Epithelial cell of prostate (primary cell): ENCODE measurements at places on chromosomes 3 and 15.

DNA sequence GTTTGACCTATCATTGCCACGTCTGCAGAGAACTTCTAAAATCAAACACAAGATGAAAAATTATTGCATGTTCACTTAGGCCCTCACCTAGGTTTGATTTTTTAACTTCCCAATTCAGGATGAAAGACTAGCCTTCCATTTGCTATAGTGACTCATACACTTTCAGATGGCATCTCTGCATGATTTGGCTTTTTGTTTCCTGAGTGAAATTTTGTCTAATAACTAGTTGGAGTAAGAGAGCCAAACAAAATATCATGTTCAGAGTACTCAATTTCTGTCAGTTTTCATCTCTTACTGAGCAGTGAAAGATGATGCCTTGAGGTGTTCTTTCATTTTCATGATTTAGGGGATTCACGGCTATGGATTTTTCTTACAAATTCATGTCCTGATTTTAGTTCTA, 122.9 kb downstream of the NSUN3 start:
- DNase-seq, result no peak

DNA sequence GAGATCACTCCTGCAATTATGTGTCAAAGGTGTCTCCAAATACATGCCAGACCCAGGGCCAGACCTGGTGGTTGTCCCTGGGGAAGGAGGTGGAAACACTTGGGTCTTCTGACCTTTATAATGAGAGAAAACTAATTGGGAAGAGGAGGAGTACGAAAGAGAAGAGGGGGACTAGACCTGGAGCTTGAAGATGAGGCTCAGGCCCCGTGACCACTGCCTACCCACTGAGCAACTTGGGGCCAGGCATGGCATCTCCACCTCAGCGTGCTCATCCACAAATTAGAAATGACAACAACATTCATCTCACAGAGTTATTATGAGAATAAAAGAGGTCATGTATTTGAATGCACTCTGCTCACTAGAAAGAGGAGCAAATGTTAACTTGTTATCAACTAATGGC, 19.4 kb upstream of the SPTBN5 start:
- DNase-seq, result no peak

GRCh38 chr3:127044996-127045395, 62.1 kb downstream of the PLXNA1 start:
- DNase-seq, result no peak

- DNase-seq, result no peak
Measured at GRCh38 chr15:63856711-63857460, 23.1 kb upstream of the HERC1 start.

GRCh38 chr15:73326157-73326556, 42.6 kb downstream of the HCN4 start:
- DNase-seq, result no peak

- no peak for DNase-seq
Measured at GRCh38 chr3:116285781-116286421, 159.4 kb downstream of the LSAMP start.

DNA sequence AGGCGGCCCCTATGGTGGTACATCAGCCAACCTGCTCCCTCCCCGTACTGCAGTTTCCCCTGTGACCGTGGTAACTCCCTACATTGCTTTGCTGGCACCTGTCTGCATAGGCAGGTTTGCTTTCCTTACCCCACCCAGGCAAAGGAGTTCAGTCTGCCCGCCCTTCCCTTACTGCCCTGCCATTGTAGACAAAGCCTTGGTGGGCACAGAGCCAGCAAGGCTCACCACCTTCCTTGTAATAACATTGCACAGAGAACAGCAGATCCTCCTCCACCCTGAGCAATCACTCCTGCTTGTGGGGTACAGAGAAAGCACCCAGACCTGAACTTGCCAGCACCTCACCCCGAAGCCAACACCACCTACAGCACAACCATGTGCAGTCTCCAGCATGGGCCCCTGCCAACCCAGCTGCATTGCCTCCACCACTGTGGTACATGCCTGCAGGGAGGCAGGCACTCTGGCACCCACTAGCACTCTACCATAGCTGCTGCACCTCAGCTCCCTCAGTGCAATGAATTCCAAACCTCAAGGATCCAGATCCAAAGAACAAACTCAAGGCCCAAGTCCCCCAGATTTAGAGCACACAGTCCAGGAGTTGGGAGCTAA, 192.7 kb upstream of the KCNMB2 start:
- no peak for DNase-seq

- DNase-seq, result no peak
Measured at GRCh38 chr3:102745881-102746280, 311.1 kb downstream of the ZPLD1 start.

GRCh38 chr3:42214064-42214463, 51.9 kb downstream of the CCK start:
- DNase-seq, result no peak

DNA sequence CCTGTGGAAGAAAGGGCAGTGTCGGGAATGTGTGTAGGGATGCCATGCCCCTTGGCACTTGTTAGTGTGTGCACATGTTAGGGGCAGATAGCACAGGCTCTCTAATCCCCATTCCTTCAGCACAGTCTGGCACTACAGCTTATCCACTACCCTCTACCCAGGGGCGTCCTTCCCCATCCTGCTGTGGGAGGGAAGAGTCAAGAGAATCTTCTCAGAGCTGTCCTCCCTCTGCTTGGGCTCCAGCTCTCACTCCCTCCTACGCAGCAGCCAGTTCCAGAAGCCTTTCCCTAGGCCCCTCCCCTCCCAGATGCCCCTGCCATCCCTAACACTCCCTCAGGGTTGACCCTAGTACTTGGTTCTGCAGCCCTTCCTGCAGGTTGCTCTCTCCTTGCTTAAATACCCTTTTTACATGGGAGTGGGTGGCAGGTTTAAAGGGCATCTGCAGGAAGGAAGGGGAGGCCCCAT, 815 bp upstream of the GRM2 start:
- no peak for DNase-seq

DNA sequence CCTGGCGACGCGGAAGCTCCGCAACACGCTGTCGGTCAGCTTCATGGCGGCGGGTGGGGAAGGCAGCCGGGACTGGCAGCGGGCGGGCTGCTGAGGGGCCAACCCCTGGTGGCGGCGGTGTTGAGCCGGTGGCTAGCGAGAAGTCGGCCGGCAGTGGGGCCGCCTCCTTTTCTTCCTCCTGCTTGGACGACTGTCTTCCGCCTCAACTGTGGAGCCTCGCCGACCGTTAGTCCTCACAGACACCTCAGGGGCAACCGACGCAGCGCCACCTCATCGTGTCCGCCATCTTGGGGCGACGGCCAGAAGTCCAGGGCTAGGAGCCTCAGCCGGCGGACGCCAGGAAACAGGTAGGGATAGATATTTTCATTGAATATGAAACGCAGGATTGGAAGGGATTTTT, 875.1 kb downstream of the NSUN3 start:
- DNase-seq, result no peak

GRCh38 chr3:15372918-15373317, 40.5 kb upstream of the SH3BP5 start:
- DNase-seq, result no peak

GRCh38 chr15:57506422-57506821, 85.3 kb upstream of the MYZAP start:
- no peak for DNase-seq

DNA sequence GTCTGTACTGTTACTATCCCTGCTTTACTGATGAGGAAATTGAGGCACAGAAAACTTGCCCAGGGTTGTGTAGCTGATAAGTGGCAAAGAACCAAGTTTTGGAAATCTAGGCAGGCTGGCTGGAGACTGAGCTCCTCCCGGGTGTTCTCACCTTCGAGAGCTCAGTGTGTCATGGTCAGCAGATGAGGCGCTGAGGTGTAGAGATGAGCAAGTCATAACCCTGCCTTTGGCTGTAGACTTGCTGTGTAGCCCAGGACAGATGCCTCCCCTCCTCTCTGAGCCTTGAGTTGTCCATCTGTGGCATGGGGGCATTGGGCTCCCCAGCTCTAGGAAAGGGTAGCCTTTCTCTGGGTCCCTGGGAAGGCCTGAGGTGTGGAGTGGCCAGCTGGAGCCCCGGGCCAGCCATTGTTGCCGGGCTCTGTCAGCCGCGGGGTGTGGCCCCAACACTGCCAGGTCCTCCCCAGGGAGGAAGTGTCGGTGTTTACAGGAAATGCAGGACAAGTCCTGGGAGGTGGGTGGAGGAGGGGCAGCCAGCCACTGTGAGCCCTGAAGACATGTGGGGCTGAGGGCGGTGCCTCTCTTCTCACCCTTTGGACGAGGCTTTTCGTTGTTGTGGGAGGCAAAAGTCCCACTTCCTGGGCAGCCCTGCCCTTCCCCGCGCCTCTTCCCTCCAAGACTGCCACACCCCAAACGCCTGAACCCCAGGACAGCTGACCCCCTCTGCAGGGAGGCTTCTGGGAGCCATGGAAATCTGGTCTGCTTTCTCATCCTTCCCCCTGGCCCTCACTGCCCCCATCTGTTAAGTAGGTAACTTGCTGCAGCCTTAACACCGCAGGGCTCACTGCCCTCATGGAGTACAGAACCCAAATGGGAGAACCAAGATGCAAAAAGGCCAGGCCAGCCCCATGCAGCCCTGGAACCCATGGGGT, 29.1 kb downstream of the FGD5 start:
- no peak for DNase-seq

DNA sequence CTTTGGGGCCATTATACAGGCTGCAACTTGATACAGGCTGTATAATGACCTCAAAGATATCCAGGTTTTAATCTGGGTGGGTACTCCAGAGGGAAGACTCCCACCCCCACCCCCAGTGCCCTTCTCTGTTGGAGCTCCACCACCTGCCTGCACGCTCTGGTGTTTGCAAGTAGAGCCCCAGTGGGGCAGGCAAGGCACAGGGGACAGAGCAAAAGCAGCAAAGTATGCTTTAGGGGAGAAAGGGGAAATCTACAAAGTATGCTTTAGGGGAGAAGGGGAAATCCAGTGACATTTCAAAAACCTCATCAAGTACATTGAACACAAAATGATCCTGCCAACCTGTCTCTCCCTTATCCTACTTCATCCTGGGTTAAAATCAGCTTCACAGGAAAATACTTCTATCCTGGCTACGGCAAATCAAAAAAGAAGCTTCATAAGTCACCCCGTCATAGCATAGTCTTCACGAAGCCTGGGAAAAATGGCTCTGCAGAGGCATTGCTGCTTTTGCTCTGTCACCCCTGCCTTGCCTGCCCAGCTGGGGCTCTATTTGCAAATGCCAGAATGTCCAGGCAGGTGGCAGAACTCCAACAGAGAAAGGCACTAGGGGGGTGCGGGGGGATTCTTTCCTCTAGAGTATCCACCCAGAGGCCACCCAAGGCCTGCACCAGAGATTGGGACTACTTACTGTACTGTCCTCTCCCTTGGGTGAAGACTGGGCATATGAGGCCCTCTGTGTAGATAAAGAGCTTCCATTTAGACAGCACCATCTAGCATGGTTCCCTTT, 60.9 kb upstream of the ATP11B start:
- no peak for DNase-seq

- no peak for DNase-seq
Measured at GRCh38 chr3:49255112-49255511, 21.9 kb downstream of the C3orf62 start.

DNA sequence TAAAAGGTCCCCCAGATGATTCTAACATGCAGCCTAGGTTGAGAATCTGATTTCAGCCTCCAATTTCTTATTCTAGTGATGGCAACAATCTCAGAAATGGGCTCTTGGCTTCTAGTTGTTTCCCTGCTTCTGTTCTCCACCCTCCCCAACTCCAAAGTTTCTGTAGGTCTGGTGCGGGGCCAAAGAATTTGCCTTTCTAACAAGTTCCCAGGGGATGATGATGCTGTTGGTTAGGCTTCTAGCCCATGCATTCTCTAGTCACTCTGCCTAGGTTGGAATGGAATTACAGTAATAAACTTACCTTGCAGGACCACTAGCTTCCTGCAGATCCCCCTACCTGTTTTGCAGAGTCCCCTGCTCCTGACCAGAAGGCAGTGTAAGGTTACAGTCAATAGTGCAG, 103.2 kb upstream of the PPP2R3A start:
- no peak for DNase-seq

- no peak for DNase-seq
Measured at GRCh38 chr15:83362706-83363105, 78.2 kb upstream of the BNC1 start.

DNA sequence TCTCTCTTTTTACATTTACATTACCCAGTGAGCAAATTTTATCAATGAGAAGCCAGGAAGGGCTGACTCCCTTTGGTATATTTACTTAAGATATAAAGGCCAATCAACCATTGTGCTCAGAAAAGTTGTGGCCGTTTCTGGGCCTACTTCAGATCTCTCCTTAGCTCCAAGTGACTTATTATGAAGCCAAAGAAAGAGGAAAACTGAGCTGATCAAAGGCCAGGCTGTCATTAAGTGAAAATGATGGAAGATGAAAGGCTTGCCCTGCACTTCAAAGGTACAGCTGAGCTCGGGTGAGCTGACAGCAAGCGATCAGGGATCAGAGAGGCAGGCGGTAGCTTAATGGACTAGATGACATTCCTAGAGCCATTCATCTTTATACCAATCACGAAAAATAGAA, 24.8 kb downstream of the VGLL4 start:
- DNase-seq, result no peak

- no peak for DNase-seq
Measured at GRCh38 chr15:47768735-47769134, 51.4 kb downstream of the SEMA6D start.

DNA sequence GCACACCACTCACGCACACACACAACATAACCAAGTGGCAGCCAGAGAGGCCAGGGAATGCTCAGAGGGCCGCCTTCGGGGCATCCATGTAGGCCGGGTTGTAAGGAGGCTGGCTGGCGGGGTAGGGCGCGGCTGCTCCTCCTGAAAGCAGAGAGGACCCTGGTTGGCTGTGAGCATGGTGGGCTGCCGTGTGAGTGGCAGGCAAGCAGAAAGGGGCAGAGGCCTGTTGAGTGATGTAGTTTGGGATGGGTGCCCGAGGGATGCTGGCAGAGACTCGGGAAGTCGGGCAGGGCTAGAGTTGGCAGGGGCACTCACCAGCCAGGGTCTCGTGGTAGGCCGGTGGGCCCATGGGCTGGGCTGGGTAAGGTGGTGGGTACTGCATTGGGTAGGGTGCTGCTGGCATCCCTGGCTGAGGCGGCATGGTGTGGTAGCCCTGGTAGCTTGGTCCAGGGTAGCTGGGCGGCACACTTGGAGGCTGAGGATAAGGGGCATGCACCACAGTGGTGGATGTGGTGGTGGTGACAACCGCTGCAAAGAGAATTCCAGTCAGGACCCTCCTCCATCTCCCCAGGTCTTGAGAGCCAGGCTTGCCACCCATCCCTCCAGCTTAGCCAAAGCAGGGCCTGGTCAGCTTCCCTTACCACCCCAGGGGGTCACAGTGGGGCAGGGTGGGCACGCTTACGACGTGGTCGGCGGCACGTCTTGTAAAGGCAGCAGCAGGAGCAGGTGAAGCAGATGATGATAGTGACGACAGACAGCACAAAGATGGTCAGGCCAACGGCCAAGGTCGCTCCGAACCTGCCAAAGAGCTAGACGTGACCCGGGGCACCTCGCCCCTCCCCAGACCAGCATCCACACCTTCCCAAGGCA, 22.7 kb downstream of the ATRIP start:
- DNase-seq, result no peak

DNA sequence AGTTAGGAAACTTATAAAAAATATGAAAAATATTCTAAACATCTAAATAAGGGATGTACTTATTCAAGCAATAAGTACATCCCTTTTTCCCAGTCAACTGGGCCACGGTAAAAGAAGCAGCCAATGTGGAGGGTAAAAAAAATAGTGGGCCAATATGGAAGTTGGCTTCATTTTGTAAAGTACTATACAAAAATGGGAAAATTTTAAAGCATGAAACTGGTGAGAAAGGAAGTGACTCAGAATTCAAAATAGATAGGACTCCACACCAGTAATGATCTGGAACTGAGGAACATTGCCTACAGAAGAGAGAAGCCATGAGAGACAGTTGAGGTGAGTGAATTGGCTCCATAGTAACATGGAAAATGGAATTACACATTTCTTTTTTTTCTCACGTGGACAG, 108.9 kb downstream of the FNDC3B start:
- no peak for DNase-seq
